ENCODE measurements at places on chromosomes 2 and 18. TPM values are rescaled to one million over a fixed set of nuclear protein-coding genes. Genes with fewer than 3 reads are reported as not detected.

Gene NEURL3
- not detected for total RNA-seq

Gene REEP1
- 36.3 TPM for total RNA-seq

Gene IFIH1
- 22.1 TPM for total RNA-seq

Gene DYNAP
- total RNA-seq, result not detected

Gene KLHL41
- total RNA-seq, result 0.81 TPM

Gene ATP8B1
- 101 TPM for total RNA-seq

Gene PIGN
- total RNA-seq, result 32.2 TPM

Gene CAPN13
- total RNA-seq, result not detected

GRCh38 chr2:229586746-229587705, 127.3 kb downstream of the DNER start:
- peak; percentile 94 for DNase-seq

DNA sequence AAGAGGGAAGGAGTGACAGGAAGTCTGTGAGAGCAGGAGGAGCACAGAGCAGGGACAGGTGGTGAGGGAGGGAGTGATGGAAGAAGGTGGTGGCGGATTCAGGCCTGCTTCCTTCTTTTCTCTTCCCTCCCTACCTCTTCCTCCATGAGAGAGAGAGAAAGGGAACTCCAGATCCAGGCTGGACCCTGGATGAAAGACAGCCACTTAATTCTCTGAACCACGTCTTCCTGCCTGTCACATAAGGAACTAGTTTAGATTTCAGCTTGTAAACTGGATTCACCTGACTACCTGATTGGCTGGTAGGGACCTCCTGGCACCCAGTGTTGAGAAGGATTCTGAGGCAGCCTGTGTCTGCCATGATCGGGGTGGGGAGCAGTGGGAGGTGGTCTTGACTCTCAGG, 48.9 kb downstream of the PAX8 start:
- DNase-seq, result peak; percentile 24

- no peak for DNase-seq
These were observed 211.9 kb downstream of the BABAM2 start for GRCh38 chr2:28102455-28102874.

DNA sequence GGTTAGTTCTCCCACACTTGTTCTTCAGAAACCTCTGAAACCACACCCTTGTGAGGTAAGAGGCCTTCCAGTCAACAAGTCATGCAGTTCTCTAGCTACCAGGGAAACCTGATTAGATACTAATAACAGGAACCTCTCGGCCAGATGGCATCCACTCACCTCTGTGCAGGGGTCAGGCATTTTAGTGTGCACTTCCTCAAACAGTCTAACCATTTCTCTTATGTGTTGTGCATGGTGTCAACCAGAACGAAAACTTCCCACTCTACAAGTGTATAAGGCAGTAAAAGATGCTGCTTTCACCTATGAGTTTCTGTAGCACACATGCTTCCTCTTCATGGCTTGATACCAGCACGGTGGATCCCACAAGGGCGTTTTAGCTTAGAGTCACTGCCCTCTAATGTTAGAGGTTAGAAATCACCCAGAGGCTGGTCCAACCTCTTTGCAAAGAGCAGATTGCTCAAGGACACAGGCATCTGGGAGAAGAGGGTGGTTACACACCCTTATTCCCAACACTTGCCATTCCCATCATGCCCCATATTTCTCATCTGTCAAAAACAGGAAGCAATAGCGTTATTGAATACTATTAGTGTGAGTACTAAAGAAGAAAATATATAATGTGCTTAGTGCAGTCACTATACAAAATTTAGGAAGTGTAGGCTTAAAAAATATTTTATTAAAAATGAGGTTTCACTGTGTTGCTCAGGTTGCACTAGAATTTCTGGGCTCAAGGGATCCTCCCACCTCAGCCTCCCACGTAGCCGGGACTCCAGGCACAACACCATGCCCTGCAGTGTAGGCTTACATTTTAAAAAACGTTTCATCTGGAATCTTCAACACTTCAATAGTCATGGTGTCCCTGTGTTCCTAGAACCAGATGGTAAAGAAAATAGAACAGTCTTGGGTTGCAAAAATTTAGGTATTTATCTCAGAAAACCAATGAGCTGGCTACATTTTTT, 34.5 kb upstream of the RAB31 start:
- no peak for DNase-seq

DNA sequence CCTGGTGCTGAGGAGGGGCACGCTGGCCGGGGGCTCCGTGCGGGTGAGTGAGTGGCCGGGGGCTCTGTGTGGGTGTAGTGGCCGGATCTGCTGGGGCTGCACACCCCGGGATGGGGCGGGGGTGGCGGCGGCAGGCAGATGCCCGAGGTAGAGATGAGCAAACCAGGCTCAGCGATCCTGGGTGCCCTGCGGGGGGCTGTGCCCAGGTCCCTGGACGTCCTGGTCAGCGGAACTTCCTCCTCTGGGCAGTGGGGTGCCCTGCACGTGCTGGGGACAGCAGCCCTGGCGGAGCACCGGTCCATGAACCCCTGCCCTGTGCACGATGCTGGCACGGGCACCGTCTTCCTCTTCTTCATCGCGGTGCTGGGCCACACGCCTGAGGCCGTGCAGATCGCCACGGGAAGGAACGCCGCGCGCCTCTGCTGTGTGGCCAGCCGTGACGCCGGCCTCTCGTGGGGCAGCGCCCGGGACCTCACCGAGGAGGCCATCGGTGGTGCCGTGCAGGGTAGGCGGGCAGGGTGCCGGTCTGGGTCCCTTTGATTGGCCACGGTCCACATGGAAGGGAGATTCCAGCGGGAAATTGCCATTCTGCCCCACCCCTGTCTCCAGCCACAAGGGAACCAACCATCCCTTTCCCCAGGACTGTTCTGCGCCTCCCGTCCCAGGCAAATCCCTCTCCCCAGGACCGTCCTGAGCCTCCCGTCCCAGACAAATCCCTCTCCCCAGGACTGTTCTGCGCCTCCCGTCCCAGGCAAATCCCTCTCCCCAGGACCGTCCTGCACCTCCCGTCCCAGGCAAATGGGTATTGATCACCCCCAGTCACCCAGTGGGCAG, 5.9 kb downstream of the NEU4 start:
- DNase-seq, result peak; percentile 33

- no peak for DNase-seq
These were observed 219.6 kb downstream of the CD226 start for GRCh38 chr18:69727912-69728572.

- DNase-seq, result no peak
These were observed 138.1 kb downstream of the TWIST2 start for GRCh38 chr2:238985931-238986446.

- no peak for DNase-seq
These were observed 505 bp downstream of the FOXI3 start for GRCh38 chr2:88451811-88452564.

- no peak for DNase-seq
These were observed 74.6 kb upstream of the ARL5A start for GRCh38 chr2:151902829-151903228.

GRCh38 chr18:13175266-13175665, 43.3 kb upstream of the LDLRAD4 start:
- no peak for DNase-seq

GRCh38 chr18:59959073-59959472, 59.3 kb downstream of the PMAIP1 start:
- no peak for DNase-seq

- no peak for DNase-seq
These were observed 756 bp upstream of the SLC35F5 start for GRCh38 chr2:113757138-113757657.

DNA sequence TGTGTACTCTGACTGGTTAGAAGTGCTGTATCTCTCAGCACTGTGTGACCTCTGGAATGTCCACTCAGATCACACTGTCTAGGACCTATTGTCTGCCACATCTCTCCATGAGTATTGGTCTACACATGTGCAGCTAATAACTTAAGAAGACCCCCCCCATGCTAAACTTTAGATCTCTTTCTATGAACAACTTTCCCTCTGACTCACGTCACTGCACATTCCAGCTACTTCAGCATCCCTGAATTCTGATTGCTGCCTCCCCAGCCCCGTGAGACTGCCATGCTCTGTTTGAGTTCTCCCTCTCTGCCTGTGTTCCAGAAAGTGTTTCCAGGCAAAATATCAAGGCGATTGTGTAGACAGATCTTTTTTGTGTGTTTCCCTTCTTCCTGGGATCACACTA, 41.8 kb downstream of the RAPGEF4 start:
- DNase-seq, result no peak

DNA sequence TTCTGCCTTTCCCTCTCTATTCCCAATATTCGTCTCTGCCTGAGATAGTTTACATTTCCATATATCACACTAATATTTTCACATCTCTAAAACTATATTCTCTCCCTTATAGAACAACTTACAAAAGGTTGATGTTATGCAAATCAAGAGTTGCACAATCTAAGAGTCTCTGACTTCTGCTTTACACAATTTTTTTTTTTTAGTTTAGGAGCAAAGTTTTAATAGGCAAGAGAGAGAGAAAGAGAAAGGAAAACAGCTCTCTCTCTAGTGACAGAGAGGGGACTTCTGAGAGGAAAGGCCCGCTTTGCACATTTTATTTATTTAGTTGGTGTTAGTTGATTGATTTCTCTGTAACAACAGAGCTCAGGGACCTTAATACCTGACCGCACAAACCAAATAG, 380.2 kb downstream of the TXNL1 start:
- DNase-seq, result no peak

- no peak for DNase-seq
These were observed 138.8 kb upstream of the ITGA6 start for GRCh38 chr2:172288603-172289002.

DNA sequence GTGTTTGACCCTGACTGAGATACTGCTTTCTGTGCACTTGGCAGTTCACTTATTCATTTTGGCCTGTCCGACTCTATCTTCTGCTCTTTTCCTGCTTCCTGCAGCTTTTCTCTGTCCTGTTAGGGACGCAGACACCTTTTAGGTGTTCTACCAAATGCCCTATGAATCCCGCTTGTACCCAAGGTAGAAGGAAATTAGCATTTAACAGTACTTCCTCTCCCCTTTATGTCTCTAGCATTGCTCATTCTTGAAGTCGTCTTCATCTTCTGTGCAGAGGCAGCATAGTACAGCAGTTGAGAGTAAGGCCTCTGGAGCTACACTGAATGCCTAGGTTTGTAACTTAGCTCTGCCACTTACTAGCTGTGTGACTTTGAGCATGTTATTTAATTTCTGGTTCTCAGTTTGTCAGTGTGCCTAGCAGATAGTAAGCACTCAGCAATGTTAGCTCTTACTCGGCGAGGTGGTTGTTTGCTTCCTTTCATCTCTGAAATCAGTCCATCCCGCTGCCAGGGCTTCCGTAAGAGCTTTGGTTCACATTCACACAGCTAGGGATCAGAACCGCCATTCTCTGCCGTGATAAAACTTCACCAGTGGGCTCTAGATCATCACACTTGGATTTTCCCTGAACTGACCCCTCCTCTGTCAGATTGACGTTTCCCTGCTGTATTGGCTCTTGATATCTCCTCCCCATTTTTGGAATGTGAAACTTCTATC, 1.4 kb downstream of the CCT7 start:
- DNase-seq, result no peak

- no peak for DNase-seq
These were observed 977.3 kb upstream of the CDH2 start for GRCh38 chr18:29154196-29154757.

DNA sequence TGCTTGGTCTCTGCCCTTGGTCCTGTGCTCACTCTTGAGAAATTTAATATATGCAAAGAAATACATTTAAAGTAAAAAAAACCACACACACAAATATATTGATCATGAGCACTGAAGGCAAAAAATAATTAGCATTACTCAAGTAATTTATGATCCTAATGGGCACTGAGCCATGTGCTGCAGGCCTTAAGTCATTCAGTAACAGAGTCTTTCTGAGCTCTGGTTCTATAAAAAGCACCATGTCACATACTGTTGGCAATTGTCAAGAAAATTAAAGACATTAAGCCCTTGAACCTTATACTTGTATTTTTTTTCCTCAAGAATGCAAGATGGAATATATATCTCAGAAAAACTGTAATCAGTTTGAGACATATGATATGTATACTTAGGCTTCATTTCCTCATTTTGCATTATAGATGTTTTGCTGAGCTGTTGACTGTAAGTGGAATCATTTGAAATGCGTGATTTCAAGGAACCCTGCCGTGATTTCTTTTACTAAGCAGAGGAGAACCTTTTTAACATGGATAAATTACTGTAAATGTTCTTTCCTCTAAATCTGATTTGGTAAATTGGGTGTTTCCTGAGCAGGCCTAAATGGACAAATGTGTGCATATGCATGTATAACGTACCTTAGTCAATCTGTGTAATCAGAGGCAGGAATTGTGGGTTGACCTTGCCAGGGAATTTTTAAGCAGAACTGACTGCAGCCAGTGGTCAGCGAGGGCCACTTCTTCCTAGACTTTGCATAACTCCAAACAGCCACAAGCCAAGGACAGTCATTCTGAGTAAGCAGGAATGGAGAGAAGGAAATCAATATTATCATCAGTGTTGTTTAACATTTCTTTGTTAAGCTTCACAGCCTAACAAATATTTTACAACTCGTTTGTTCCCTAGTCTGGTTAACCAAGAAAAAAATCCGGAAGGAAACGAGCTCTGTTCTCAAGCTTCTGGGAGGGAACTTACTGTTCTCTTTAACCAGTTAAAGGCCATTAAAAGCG, 191.5 kb upstream of the ATP5MC3 start:
- no peak for DNase-seq
